Glutamatergic neuron (in vitro differentiated cells): ENCODE measurements at places on chromosomes 4 and X. TPM values are rescaled to one million over a fixed set of nuclear protein-coding genes. Genes with fewer than 3 reads are reported as not detected.

GRCh38 chr4:86302251-86302650 lies 57.6 kb downstream of the MAPK10 start:
- no peak for DNase-seq

DNA sequence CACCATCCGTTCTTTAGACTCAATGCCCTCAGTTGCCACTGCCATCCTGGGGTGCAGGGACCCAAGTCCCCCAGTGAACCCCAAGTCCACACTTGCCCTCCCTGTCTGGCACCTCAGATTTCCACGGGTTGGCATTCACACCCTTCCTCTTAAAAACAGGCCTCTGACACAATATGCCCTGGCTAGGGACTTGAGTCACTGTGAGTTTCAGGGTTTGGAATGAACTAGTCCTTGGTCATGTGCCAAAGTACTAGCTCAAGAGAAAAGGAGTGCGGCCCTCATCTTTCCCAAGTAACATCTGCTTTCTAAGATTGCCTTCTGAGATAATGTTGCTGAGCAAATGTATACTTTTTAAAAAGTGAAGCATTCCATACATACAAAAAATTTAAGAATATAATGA lies 134.0 kb downstream of the MID1 start:
- DNase-seq: no peak

DNA sequence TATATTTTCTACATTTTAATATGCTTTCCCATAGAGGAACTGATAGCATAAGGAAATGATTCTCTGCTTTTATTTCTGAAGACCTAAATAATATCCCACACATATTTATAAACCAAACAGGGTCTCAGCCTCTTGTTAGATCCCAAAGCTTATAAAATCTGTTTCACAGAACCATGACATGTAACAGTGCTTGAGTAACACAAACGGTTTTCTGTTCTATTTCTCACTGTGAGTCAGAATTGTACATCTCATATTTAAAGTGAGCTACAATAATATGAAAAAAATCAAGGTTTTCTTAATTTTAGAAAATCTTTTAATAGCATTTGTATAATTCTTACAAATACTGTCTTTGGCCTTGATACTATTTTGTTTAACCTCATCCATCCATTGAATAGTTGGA lies 51.2 kb downstream of the NR3C2 start:
- DNase-seq: no peak

GRCh38 chr4:127015667-127016117 lies 617.1 kb upstream of the INTU start:
- no peak for DNase-seq

DNA sequence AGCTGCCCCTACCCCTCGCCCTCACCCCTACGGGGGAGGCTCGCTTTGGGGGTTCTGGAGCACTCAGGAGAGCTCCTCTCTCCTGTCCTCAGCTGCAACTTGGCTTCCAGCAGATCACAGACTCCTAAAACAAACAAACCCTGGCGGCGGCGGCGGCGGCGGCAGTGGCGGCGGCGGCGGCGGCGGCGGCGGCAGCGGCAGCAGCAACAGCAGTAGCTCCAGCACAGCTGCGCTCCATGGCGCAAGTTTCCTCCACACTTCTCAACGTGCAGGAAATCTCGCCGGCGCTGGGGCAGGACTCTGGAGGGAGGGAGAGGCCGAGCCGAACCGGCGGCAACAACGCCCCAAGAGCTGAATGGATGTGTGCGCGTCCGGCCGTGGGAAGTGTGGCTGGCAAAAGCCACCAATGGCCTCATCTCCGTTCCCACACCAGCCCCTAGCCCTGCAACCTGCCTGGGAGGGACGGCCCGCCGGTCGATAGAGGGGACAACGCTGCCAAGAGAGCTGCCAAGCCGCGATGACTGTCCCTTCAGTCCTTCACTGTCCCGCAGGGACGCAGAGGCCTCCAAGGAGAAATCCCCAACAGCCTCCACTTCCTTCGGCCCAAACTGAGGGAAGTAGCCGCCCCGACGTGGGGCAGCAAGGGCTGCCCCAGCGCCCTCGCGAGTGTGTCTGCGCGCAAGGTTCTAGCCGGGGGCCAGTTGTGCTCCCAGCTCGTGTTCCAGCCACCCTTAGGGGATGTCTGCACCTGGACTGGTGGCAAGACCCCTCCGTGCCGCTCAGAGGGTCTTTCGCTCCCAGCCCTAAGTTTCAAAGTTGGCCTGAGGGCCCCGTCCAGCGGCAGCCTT lies 775 bp downstream of the SHROOM4 start:
- peak; percentile 28 for DNase-seq

GRCh38 chr4:26361297-26361696 lies 40.5 kb downstream of the RBPJ start:
- DNase-seq: no peak

The GLUD2 gene
- total RNA-seq: 0.27 TPM

The FABP2 gene
- total RNA-seq: not detected

DNA sequence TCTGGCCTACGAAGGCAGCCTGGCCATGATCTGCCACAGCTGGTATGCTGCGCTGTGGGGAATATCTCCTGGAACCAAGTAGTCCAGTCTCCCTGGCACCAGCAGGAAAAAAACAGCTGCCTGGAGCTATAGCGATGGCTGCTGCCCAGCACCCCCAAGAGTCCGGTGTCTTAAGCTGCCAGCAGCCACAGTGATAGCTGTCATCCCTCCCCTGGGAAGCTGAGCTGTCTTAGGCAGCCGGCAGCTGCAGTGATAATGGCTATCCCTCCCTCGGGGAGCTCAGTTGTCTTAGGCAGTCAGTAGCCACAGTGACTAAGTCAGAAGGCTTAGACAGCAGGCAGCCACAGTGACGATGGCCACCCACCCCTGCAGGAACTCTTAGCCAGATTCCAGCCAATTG lies 205.1 kb downstream of the STPG2 start:
- DNase-seq: peak; percentile 46

The FGG gene
- total RNA-seq: not detected

The SATL1 gene
- not detected for total RNA-seq

The FRG2 gene
- total RNA-seq: not detected

The ATP6AP2 gene
- total RNA-seq: 59.0 TPM

The BEX2 gene
- 150 TPM for total RNA-seq

The DCAF12L1 gene
- total RNA-seq: 0.12 TPM

GRCh38 chrX:140354431-140355120 lies 150.3 kb downstream of the SOX3 start:
- DNase-seq: no peak

DNA sequence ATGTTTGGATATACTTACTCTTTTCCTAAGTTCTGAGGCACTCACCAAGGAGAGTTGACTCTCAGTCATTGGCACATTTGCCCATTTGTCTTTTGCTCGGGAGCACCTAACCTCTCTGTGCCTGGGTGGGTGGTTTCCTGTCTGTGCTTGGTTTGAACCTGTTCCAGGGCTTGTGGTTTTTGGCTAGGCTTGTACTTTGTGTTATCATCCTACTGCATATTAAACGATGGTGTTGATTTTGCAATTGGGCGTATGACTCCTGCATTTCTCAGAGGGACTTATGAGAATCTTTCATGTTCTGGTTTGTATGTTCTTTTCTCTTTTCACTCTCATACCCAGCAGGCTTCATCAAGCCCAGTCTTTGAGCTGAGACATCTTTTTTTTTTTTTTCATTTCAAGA lies 161.7 kb downstream of the BTC start:
- no peak for DNase-seq

The IL2 gene
- not detected for total RNA-seq
